ENCODE measurements at places on chromosomes 2 and 18.

DNA sequence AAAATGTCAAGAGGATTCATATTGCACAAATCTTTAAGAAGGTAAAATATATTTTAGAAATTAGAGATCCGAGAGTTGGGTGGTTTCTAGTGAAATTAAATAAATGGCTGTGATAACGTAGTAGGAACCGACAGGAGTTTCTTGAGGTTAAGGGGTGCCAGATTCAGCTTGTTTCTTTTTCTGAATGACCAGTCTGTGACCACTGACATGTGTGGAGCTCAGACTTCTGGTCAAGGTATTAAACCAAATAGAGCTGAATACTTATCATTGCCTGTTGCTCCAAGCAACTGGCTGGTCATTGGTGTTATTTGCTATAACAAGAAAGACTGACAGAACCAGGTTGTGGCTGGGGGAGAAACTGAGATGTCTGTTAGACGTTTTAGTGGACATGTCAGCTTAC lies 408.2 kb upstream of the HS6ST1 start:
- DNase-seq: no peak

DNA sequence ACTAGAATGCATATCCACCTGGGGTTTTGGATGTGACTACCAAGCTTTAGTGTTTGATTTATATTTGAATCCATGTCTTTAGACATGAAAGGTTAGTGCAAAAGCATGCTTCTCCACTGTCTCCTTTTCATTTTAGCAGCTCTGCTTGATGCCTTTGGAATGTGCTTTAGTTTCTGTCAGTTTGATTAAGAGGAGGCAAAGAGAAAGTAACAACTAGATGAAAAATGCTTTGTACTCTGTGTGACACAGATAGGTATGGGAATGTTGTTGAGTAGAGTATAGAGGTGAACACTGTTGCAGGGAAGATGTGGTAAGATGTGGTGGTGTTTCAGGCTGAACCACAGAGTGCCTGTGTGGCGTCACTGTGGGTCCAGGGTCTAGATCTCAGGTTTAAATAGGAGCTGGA lies 19.8 kb downstream of the PIK3C3 start:
- peak; percentile 17 for DNase-seq

DNA sequence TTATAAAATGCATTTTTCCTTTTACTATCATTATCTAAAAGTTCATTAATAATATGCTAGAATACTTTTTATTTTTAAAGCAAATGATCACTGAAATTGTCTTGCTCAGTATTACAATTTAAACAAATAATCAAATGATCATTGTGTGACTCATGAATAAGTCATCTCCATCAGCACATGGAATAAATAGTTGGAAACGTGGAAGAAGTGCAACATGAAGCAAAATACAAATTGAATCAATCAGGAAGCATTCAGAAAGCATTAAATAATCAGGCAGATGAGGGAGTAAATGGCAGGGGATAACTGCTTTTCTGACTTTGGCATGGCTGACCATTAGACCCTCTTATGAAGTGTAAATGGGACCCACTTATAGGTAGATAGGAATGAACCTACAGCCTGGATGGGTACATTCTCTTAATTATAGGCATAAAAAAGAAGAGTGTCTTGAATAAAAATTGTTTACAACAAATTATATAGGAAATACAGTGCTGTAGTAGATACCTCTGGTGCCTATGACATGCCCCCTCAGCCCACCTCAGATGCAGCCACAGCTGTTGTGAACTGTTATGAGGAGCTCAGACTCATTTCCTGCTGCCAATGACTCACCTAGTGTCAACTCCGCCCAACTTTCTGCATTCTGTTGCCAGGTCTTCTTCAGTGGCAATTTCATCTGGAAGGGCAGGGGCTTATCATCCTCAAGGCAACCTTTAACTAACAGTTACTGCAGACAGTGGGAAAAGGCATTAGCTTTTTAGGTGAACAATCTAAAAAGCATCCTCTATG lies 936.0 kb downstream of the TRIB2 start:
- DNase-seq: no peak

DNA sequence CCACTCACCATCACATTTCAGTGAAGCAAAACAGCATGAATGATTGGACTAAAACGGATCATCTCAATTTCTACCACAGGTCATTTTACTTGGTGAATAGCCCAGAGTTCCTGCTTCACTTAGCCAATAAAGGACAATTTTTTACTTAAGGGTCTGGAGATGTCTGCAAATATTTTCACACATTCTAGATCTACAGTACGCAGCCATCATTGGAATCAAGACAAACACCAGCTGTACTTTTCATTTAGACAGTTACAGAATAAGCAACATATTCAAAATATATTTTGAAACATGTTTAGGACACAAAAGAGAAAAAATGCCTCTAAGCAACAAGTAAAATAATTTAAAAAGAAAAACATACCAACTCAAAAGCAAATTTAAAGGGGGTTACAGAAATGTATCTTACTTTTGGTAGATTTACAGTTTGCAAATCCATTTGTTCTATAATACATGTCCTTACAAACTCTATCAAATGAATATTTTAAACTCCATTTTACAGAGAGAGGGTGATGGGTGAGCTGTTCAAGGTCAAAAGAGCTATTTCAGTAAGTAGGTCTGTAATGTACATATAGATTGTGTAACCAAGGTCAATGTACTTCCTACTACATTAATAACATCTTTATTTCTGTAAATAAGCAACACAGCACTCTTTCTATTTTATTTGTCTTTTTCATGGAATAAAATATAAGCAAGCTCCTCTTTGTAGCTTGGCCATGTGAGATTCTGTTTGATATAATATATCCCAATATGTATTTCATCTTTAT lies 13.4 kb downstream of the PPP1R1C start:
- DNase-seq: no peak

DNA sequence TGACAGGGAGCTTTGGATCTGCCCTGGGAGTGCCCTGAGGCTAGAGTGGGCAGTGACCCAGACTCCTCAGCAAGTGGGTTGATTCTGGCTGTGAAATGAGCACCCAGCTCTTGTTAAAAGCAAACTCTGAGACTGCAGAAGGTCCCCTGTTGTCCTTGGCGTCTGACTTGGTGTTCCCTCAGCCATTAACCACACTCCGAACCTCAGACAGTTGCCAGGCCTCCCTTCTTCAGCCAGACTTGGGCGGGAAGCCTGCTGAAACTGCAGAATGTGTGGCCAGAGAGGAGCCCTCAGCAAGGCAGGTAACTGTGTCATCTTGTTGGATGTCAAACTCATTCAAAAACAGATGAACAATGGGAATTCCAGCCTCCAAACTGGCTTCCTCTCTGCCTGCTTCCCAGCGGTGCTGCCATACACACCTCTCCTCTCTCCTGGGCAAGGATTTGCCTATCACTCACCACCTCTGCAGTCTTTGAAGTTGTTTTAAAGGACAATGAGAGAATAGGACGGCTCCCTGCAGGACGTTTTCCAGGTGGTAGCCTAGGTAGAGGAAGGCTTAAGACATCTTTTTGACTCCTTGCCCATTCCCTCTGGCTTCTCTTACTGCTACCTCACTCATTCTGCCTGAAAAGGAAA lies 38.9 kb upstream of the B3GNT2 start:
- DNase-seq: no peak

DNA sequence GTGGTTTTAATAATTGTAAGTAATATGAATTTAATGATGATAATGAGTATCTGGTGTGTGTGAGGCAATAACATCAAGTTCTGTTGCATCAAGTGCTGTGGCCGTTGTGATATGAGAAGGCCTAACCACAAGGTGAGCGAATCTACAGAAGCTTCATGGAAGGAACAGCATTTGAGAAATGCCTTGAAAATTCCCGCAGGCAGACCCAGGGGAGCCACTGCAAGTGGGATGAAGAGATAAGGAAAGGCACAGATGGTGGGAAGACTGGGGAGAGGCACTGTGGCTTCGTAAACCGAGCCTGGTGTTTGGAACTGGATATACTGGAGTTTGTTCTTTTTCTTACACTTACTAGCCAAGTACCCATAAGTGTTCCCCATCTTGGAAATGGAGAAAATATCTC lies 357.5 kb downstream of the PTPRM start:
- no peak for DNase-seq

- DNase-seq: no peak
Observed at GRCh38 chr2:75007061-75007460, 48.6 kb downstream of the POLE4 start.

DNA sequence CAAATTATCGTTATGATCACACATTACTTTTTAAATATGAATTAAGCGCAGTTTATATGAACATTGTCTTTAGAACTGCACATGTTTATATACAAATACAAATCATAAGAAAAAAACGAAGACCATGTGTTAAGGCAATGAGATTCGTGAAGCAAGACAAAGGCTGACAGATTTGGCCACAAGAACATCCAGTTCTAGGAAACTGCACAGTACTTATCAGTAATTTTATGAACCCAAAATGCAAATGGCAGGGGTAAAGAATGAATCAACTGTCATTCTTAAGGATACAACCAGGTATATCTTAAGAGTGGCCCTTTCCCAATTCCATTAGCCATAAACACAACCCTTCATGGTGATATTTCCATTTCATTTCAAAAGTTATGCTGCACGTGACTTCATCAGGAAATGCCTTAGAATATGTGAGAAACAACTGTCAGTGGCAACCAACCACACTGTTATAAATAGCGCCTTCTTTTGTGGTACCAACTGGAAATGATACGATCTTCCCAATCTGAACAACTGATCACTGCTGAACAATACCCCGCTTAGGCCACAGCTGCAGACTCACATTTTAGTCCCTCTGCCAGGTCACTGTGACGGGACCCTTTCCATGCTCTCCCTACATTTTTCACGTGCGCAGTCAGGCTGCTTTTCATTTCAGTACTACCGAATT lies 144.9 kb downstream of the L3MBTL4 start:
- DNase-seq: no peak

GRCh38 chr2:54164106-54164505 lies 48.7 kb downstream of the ACYP2 start:
- no peak for DNase-seq
